ENCODE measurements at places on chromosomes 1 and 21. TPM values are rescaled to one million over a fixed set of nuclear protein-coding genes. Genes with fewer than 3 reads are reported as not detected.

The LCE2A gene
- total RNA-seq = not detected

The NBPF6 gene
- not detected for total RNA-seq

The KIF14 gene
- 3.6 TPM for total RNA-seq

The PSMB4 gene
- total RNA-seq = 344 TPM

The TMEM200B gene
- total RNA-seq = 21.1 TPM

The NUP133 gene
- 22.8 TPM for total RNA-seq

The OPTC gene
- not detected for total RNA-seq

The TTLL10 gene
- not detected for total RNA-seq

The HS2ST1 gene
- total RNA-seq = 27.8 TPM

The ZNF687 gene
- 17.6 TPM for total RNA-seq

The CAMK2N1 gene
- 72.7 TPM for total RNA-seq

The NKAIN1 gene
- not detected for total RNA-seq

The KPRP gene
- not detected for total RNA-seq

The FCRL4 gene
- total RNA-seq = not detected

The RCAN3 gene
- total RNA-seq = 5.7 TPM

The OR2T11 gene
- total RNA-seq = not detected

The RABIF gene
- total RNA-seq = 5.9 TPM

The SV2A gene
- total RNA-seq = 26.8 TPM

The TMEM82 gene
- total RNA-seq = not detected

The KLHDC9 gene
- 0.96 TPM for total RNA-seq

The PAQR6 gene
- total RNA-seq = 2.1 TPM

The HOOK1 gene
- total RNA-seq = not detected
